WTC11 (cell line): ENCODE measurements at places on chromosomes 5 and 9.

DNA sequence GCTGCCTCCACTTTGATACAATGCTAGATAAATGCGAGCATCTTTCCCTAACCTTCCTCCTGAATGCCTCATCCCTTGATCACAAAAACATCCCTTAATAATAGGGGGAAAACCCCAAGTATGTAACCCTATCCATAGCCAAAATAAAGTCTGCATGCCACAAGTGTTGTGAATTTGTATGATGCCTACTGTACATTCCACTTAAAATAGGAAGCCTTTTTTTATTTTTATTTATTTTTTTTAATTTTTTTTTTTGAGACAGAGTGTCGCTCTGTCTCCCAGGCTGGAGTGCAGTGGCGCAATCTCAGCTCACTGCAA, 207.0 kb downstream of the AOPEP start:
- no peaks in the 10 kb centered on the region; the same call in 1 of the 2 replicates for H3K27me3 ChIP-seq
- 0 out of 2 replicates have a peak, but pooled peaks cover under 1% of the 10 kb centered on the region for H3K36me3 ChIP-seq
- DNase-seq, result no peak
- H3K4me3 ChIP-seq, result no peak overlapping the region

GRCh38 chr5:124507688-124508087, 238.8 kb downstream of the ZNF608 start:
- peaks cover 7% of the 10 kb centered on the region for H3K4me1 ChIP-seq
- no peak overlapping the region for H3K27ac ChIP-seq
- H3K4me3 ChIP-seq, result no peak overlapping the region
- H3K27me3 ChIP-seq, result no peaks in the 10 kb centered on the region

GRCh38 chr5:121174351-121174750, 677.3 kb upstream of the FTMT start:
- no peaks in the 10 kb centered on the region for H3K36me3 ChIP-seq
- no peaks in the 10 kb centered on the region for H3K27me3 ChIP-seq

- H3K4me1 ChIP-seq, result peaks cover 8% of the 10 kb centered on the region
- no peak overlapping the region for H3K4me3 ChIP-seq
- H3K27me3 ChIP-seq, result no peaks in the 10 kb centered on the region
- H3K27ac ChIP-seq, result no peak overlapping the region
Observed at GRCh38 chr9:72013292-72013760, 47.1 kb downstream of the C9orf57 start.

GRCh38 chr9:136621734-136622093, 41.0 kb upstream of the EGFL7 start:
- H3K4me3 ChIP-seq, result no peak overlapping the region
- H3K27ac ChIP-seq, result no peak overlapping the region

GRCh38 chr5:174082286-174082685, 36.8 kb downstream of the NSG2 start:
- no peaks in the 10 kb centered on the region for H3K36me3 ChIP-seq
- no peak for DNase-seq
- no peak overlapping the region for H3K27ac ChIP-seq
- H3K4me3 ChIP-seq, result no peak overlapping the region
- peaks cover 6% of the 10 kb centered on the region for H3K4me1 ChIP-seq

DNA sequence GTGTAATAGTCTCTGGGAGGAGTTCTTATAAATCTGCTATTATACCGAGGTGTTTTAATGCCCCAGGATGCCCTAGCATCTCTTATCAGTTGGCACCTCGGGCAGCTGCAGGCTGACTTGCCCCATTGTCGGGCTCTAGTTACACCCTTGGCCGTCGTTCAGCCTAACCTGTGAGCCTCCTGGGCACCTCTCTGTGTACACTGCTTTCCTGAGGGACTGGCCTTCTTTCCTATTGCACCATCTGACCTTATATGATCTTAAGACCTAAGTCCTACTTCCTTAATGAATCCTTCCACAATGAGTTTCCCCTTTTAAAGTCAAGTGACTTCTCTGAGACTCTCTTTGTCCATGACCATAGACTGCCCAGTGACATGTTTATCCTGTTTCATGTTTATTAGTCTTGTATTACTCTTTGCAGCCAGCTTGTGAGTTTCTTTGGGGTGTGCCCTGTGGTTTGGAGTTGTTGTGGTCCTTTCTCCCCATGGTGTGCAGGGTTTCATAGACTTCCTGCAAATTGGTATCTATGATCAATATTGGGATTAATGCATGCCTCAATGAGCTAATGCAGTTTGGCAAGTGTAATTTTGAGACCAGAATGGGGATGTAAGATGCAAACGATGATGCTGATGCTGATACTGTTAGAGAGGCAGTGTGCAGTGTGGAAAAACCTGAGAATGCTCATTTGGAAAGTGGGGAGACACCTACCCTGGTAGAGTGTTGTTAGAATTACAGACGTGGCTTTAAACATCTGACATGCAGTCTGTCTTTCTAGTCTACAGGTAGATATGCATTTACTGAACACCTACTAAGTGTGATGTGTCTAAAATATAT, 4.9 kb downstream of the DAPK1 start:
- H3K4me1 ChIP-seq, result peaks cover 46% of the 10 kb centered on the region
- H3K36me3 ChIP-seq, result peaks cover 41% of the 10 kb centered on the region
- H3K4me3 ChIP-seq, result no peak overlapping the region
- no peaks in the 10 kb centered on the region for H3K27me3 ChIP-seq
- no peak for DNase-seq

- H3K27me3 ChIP-seq, result no peaks in the 10 kb centered on the region
- DNase-seq, result no peak
- peaks cover 12% of the 10 kb centered on the region for H3K36me3 ChIP-seq
Observed at GRCh38 chr9:107948086-107948485, 458.5 kb upstream of the KLF4 start.

GRCh38 chr5:67182301-67182790, 14.3 kb downstream of the CD180 start:
- H3K27me3 ChIP-seq, result peaks cover 10% of the 10 kb centered on the region
- peak; percentile 36 for DNase-seq
- H3K36me3 ChIP-seq, result peaks cover 3% of the 10 kb centered on the region
- H3K4me3 ChIP-seq, result peak overlapping the region; percentile 16; the same call in 1 of the 2 replicates

GRCh38 chr9:87554171-87554910, 56.7 kb downstream of the DAPK1 start:
- H3K4me1 ChIP-seq, result peaks cover 47% of the 10 kb centered on the region
- no peaks in the 10 kb centered on the region for H3K27me3 ChIP-seq
- no peak overlapping the region for H3K27ac ChIP-seq
- peaks cover 2% of the 10 kb centered on the region; the same call in 1 of the 2 replicates for H3K36me3 ChIP-seq

DNA sequence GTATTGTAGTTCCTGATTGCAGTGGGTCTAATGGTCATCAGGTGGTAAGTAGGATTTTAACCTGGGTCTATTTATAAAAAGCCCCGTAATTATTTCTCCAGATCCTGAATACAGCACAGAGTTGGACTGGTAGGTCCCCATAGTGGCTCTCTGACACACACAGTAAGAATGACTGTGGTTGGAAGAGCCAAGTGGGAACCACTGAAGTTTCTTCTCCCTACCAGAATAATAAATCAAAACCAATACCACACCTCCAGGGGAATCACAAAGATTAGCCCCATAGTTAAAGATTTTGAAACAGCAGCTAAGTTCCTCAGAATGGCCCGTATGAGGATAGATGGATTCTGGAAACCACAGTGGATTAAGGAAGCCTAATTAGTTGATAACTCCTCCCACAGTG, 68.4 kb upstream of the ZFR start:
- peaks cover 4% of the 10 kb centered on the region; the same call in 1 of the 2 replicates for H3K27me3 ChIP-seq
- no peak overlapping the region for H3K27ac ChIP-seq
- DNase-seq, result no peak

DNA sequence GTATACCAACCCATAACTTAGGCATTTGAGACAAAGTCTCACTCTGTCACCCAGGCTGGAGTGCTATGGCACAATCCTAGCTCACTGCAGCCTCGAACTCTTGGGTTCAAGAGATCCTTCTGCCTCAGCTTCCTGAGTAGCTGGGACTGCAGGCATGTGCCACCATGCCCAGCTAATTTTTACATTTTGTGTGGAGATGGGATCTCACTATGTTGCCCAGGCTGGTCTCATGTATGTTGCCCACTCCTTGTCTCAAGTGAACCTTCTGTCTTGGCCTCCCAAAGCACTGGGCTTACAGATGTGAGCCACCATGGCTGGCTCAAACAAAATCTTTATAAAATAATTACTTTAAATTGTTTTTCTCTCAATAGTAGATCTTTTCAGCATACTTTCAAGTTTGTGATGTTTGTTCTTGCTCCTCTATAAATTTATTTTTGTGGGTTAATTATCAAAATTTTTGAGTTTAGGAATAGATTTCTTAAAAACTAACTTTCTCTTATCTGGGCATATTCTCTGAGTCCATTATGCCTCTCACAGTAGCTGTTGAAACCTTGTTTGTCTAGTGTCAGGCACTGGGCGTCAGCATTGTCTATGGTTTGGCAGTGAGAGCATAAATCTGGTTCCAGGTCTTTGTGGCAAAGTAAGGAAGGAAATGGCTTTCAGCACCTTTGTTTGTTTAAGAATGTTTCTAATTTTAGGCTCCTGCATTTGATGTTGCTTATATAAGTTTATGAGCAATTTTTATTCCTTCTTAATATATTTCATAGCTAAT, 38.7 kb downstream of the NLN start:
- H3K27ac ChIP-seq, result no peak overlapping the region
- H3K4me1 ChIP-seq, result no peaks in the 10 kb centered on the region
- DNase-seq, result no peak
- no peaks in the 10 kb centered on the region for H3K27me3 ChIP-seq
- peaks cover 37% of the 10 kb centered on the region for H3K36me3 ChIP-seq

DNA sequence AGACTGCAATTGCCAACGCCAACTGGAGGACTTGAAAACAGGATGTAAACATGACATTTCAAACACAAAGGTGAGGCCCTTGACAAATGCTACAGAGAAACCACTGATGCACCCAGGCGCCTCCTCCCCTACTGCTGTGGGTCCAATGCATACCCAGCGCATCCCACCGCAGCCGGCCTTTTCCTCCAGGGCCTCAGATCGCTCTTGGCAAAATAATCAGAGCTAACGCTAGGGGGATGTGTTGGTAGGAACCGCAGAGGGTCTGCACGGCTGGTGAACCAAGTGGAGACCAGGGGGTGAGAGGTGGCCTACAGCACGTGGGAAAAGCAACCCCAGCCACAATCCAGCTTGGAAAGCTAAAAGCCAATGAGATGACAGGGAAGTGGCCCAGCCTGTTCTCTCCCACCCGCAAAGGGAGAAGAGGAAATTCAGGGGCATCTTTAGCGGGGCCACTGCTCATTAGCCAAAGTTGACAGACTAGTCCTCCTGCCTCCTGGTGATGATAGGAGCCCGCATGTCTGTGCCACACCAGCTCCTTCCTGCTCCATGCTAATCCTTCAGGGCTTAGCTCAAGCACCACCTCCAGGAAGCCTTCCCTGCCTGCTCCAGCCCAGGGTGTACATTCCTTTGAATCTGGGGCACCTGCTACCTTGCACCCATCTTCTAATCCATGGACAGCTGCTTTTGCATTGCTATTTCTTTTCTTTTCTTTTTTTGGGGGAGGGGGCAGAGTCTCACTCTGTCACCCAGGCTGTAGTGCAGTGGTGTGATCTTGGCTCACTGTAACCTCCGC, 5.9 kb downstream of the FAM163B start:
- no peaks in the 10 kb centered on the region for H3K36me3 ChIP-seq
- peaks cover 6% of the 10 kb centered on the region for H3K4me1 ChIP-seq
- H3K4me3 ChIP-seq, result no peak overlapping the region
- no peak for DNase-seq

- H3K27ac ChIP-seq, result no peak overlapping the region
- H3K36me3 ChIP-seq, result peaks cover 18% of the 10 kb centered on the region
- H3K4me1 ChIP-seq, result peaks cover 31% of the 10 kb centered on the region
Observed at GRCh38 chr5:143361438-143361837, 42.0 kb downstream of the NR3C1 start.

GRCh38 chr5:57349214-57349613, 133.4 kb downstream of the ACTBL2 start:
- H3K4me1 ChIP-seq, result no peaks in the 10 kb centered on the region
- H3K27me3 ChIP-seq, result no peaks in the 10 kb centered on the region
- H3K4me3 ChIP-seq, result no peak overlapping the region
- H3K27ac ChIP-seq, result no peak overlapping the region

GRCh38 chr9:99828417-99829176, 6.9 kb downstream of the NR4A3 start:
- peak overlapping the region; percentile 63 for H3K4me3 ChIP-seq
- H3K27me3 ChIP-seq, result peaks cover 79% of the 10 kb centered on the region
- peak; percentile 50 for DNase-seq
- H3K36me3 ChIP-seq, result no peaks in the 10 kb centered on the region

- peak; percentile 46 for DNase-seq
- H3K4me1 ChIP-seq, result peaks cover 23% of the 10 kb centered on the region
- H3K36me3 ChIP-seq, result no peaks in the 10 kb centered on the region
- no peak overlapping the region for H3K27ac ChIP-seq
- H3K27me3 ChIP-seq, result peaks cover 2% of the 10 kb centered on the region; the same call in 1 of the 2 replicates
Observed at GRCh38 chr9:87445646-87446045, 52.0 kb upstream of the DAPK1 start.

DNA sequence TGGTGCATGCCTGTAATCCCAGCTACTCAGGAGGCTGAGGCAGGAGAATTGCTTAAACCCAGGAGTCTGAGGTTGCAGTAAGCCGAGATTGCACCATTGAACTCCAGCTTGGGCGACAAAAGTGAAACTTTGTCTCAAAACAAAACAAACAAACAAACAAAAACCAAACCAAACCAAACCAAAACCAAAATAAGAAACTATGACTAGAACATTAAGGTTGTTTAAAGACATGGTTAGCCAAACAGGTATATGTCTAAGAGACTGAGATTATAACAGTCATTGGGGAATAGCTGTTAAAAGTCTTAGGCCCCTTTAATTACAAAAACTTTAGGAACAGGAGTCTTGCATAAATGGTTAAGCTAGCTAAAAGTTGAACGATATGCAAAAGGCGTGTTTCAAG, 63.6 kb downstream of the PRDM9 start:
- no peak for DNase-seq
- H3K4me1 ChIP-seq, result no peaks in the 10 kb centered on the region
- 0 out of 2 replicates have a peak, but pooled peaks cover 3% of the 10 kb centered on the region for H3K36me3 ChIP-seq
- no peaks in the 10 kb centered on the region for H3K27me3 ChIP-seq
- H3K4me3 ChIP-seq, result no peak overlapping the region

- no peaks in the 10 kb centered on the region for H3K27me3 ChIP-seq
- H3K36me3 ChIP-seq, result no peaks in the 10 kb centered on the region
- DNase-seq, result no peak
- H3K4me1 ChIP-seq, result peaks cover 23% of the 10 kb centered on the region
- H3K27ac ChIP-seq, result no peak overlapping the region
Observed at GRCh38 chr5:123176224-123176937, 87.3 kb downstream of the PRDM6 start.

DNA sequence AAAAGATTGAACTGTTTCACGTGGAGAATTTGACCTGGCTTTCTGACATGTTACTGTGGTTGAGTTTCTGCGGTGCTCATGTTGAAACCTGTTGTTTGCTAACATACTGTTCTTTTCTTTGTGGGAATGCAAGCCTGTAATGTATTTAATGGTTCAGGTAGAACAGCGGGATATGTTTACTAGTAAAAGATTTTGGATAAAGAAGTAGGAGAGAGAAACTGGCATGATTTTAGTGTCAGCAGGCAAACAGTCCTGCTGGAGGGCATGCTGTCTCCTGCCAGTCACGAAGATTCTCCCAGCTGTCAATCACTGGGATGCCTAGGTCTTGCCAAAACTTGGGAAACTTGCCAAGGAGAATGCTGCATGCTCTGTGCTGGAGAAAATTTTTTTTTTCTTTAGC, 263.5 kb downstream of the TAF11L14 start:
- no peak overlapping the region for H3K27ac ChIP-seq
- no peaks in the 10 kb centered on the region for H3K27me3 ChIP-seq
- H3K36me3 ChIP-seq, result no peaks in the 10 kb centered on the region
